Renal pelvis (tissue), 12 donors: ENCODE measurements at places on chromosomes 1 and 21. TPM values are rescaled to one million over a fixed set of nuclear protein-coding genes. Genes with fewer than 3 reads are reported as not detected.

FOXO6 gene
- 2.6 TPM for polyA plus RNA-seq

DNA sequence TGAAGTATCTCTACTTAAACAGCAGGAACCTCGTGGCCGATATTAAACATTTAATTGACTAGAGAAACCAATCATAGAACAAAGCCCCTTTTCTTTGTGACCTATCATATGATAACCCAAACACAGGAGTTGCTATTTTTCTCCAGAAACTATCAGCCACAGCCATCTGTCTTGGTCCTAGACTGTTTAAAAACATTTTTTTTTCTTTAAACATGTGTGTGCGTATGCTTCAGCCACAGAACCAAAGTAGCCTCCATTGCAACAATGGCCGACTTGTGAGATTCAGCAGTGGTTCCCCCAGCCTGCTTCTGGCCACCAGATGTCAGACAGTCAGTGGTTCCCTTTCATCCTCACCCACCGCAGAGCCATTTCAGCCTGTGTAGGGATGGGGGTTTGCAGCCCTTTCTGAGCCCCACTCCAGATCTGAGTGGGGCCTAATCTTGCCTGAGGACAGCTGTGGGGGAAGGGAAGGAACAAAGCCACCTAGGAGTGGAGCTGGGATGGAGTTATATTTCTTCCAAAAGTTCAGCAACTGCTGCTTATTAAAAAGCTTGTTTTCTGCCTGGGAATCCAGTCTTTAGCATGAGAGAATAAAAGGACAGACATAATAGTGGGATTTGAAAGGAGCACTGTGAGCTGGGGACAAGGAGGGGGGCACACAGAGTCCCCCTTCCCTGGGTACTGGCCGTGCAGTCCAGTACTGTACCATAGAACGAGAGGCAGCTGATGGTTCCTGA, 11.7 kb upstream of the IGSF3 start:
- DNase-seq: no peak

DNA sequence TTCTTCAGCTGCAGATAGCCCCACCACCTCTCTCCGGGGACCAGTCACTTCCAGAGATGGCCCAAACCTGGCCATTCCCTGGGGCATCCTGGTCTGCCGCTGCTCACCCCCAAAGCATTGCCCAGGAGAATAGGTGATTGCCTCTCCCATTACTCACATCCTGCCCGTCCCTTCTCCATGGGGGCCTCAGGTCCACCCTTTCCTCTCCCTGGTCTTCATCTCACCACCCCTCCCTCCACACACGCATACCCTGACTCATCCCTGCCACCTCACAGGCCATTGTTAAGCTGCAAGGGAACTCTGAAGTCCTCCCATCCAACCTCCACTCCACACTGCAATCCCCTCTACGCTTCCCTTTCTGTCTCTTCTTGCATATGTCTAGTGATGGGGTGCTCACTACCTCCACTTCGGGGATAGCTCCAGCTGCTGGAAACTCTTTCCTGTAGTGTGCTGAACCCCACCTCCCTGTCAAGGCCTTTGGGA, at the start of gene PLEKHG5:
Gene PLEKHG5 (minus strand): TSS at position 188 of the 483 bp plus-strand sequence. CDS start 14,096 bp downstream, outside the sequence.
- DNase-seq: no peak

ADGRB2 gene
- 13.5 TPM for polyA plus RNA-seq

DNA sequence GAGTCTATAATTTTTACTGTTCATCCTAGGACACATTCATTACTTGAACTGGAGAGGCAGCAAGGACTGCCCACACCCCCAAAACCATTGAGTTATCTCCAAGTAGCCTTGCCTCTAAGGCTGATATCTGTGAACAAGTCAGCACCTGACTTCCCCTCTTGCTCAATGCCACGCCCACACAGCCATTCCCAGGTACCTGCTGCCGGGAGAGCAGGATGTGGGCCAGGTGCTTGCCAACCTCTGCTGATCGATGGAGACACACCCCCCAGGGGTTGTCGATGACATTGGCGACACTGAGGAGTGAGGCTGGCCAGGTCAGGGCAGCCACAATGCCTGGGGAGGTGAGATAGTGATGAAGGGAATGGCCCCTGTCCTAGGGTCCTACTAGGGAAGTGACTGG, 60.1 kb downstream of the TMCO4 start:
- no peak for DNase-seq
